WTC11 (cell line): ENCODE measurements at places on chromosomes 13 and 19. TPM values are rescaled to one million over a fixed set of nuclear protein-coding genes. Genes with fewer than 3 reads are reported as not detected.
A peak's percentile ranks its signal among the peaks of the same experiment; 100 is the strongest.

The NALCN gene
- total RNA-seq, result 0.11 to 0.34 TPM (median 0.33 TPM) in 3 replicates

The STOML3 gene
- total RNA-seq, result not detected in 3 replicates

GRCh38 chr19:28475525-28475924 lies 737.4 kb downstream of the UQCRFS1 start:
- peaks cover 14% of the 10 kb centered on the region for H3K4me1 ChIP-seq
- no peaks in the 10 kb centered on the region for H3K27me3 ChIP-seq
- DNase-seq, result no peak

DNA sequence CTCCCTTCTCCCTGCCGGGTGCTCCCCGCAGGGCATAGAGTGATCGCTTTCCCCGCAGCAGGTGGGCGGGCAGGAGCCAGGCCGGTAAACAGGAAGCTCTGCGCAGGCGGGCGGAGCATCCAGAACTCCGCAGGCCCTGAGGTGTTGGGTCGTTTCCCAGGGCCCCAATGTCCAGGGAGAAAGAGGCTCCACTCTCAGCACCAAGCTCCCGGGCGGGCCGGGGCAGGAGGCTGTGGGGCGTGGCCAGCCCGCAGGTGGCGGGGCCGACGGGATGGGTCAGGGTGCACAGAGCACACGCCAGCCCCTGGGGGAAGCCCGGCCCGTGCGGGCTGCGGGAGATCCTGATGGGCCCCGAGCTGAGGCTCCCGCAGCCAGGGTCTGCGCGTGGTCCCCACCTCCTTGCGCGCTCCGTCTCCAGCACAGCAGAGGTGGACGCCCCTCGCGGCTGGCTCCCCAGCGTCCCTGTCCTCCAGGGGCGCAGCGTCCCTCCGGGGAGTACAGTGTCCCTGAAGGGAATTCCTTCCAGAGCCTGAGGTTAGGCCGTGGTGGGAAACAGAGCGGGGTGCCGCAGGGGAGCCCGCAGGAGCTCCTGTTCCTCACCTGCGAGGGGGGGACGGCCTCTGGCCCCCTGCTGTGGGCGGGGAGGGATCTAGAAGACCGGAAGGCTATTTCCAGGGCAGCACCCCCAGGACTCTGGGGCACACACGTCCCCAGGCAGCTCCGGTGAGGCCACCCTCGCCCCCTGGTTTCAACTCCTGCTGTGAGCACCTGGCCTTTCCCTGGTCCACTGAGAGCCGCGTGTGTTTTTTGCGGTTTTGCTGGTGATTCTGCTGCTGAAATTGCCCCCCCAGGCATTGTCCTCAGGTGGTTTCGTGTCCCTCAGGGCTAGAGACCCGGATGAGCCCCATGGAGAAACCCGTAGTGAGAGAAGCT lies 12.2 kb downstream of the PIP5K1C start:
- H3K4me1 ChIP-seq, result peaks cover 20% of the 10 kb centered on the region
- peaks cover 26% of the 10 kb centered on the region for H3K36me3 ChIP-seq
- peak overlapping the region; percentile 87 for H3K27ac ChIP-seq
- DNase-seq, result peak; percentile 65
- peak overlapping the region; percentile 47 for H3K4me3 ChIP-seq
- no peaks in the 10 kb centered on the region for H3K27me3 ChIP-seq

DNA sequence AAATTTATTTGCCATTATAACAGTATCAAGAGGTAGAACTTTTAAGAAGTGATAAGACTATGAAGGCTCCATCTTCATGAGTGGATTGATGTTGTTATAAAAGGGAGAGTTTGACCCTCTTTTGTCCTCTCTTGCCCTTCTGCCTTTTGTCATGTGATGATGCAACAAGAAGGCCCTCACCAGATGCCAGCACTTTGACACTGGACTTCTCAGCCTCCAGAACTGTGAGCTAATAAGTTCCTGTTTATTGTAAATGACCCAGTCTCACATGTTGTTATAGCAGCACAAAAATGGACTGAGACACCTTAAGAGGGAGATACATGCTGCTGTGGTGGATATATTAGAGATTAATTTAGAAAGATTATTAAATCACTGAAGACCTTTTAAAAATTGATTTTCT lies 71.6 kb downstream of the SPRYD7 start:
- 0 out of 2 replicates have a peak, but pooled peaks cover 5% of the 10 kb centered on the region for H3K36me3 ChIP-seq
- no peaks in the 10 kb centered on the region for H3K4me1 ChIP-seq

GRCh38 chr19:49689133-49690078 lies at the start of gene ADM5:
Gene ADM5, plus strand, starts transcription at chr19:49689594. Its CDS starts 244 bp downstream, at chr19:49689838.
- H3K27ac ChIP-seq, result peak within 1 kb of the TSS; percentile 96
- H3K4me3 ChIP-seq, result peak within 1 kb of the TSS; percentile 93
- H3K4me1 ChIP-seq, result peaks cover 45% of the 10 kb centered on the region

DNA sequence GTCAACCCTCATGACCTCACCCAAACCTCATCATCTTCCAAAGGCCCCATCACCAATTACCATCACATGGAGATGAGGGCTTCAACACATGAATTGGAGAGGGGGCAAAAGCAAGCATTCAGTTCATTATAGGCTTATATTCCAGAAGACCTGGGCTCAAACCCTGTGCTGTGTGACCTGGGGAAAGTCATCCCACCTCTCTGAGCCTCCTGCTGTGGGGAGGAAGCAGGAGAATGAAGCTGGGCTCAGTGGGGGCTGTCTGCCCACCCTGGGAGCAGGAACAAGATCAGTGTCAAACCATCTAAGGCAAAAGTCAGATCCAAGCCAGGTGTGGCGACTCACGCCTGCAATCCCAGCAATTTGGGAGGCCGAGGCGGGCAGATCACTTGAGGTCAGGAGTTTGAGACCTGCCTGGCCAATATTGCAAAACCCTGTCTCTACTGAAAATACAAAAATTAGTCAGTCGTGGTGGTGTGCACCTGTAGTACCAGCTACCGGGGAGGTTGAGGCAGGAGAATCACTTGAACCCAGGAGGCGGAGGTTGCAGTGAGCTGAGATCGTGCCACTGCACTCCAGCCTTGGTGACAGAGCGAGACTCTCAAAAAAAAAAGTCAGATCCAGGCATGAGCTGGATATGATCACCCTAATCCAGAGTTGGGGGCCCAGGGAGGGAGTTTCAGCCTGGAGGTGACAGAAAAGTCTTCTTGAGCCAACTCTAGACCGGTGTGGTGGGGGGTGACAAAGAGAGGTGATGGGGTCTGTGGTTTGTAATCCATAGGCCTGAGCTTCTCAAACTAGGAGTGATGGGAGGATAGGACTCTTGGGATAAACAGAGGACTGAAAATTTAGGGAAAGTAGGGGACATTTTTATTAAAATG lies 1.6 kb upstream of the TPM4 start:
- peak overlapping the region; percentile 85 for H3K4me3 ChIP-seq
- H3K27me3 ChIP-seq, result no peaks in the 10 kb centered on the region
- peaks cover 5% of the 10 kb centered on the region; the same call in 1 of the 2 replicates for H3K36me3 ChIP-seq
- no peak for DNase-seq
- peak overlapping the region; percentile 69 for H3K27ac ChIP-seq

GRCh38 chr13:27035892-27036235 lies 135.7 kb downstream of the USP12 start:
- H3K27ac ChIP-seq, result no peak overlapping the region
- peak overlapping the region; percentile 77 for H3K4me3 ChIP-seq
- peaks cover 6% of the 10 kb centered on the region for H3K27me3 ChIP-seq
- no peak for DNase-seq
- H3K4me1 ChIP-seq, result peaks cover 38% of the 10 kb centered on the region

- no peaks in the 10 kb centered on the region; the same call in 1 of the 2 replicates for H3K27me3 ChIP-seq
- H3K36me3 ChIP-seq, result peaks cover 7% of the 10 kb centered on the region; the same call in 1 of the 2 replicates
- DNase-seq, result no peak
- H3K4me3 ChIP-seq, result no peak overlapping the region
- H3K27ac ChIP-seq, result no peak overlapping the region
These were observed 975.5 kb downstream of the OLFM4 start for GRCh38 chr13:54004026-54004699.

DNA sequence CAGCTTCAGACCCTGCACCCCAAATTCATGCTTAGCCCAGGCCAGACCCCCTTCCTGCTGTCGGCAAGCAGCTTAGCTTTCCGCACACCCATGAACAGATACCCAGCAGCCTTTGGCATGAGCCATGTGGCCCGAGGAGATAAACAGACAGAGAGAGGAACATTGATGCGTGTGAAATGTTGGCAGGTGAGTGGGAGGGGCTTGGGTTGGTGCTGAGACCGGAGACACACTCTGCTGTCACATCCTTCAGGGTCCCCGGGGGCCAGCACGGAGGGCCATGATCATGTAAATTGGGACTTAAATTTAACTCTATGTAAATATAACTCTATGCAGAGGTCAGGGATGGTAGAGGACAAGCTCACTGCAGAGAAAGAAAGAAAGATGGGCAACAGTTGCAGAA lies 1.5 kb downstream of the CD22 start:
- no peaks in the 10 kb centered on the region for H3K36me3 ChIP-seq
- no peaks in the 10 kb centered on the region; the same call in 1 of the 2 replicates for H3K27me3 ChIP-seq
- H3K4me1 ChIP-seq, result peaks cover 13% of the 10 kb centered on the region
- no peak overlapping the region for H3K4me3 ChIP-seq
- no peak for DNase-seq

- peaks cover 6% of the 10 kb centered on the region for H3K36me3 ChIP-seq
- no peak overlapping the region for H3K27ac ChIP-seq
- H3K4me1 ChIP-seq, result peaks cover 24% of the 10 kb centered on the region
- no peak overlapping the region for H3K4me3 ChIP-seq
- no peaks in the 10 kb centered on the region for H3K27me3 ChIP-seq
These were observed 127.6 kb downstream of the COG6 start for GRCh38 chr13:39783051-39783450.

GRCh38 chr19:33712268-33712667 lies 84.4 kb upstream of the KCTD15 start:
- peaks cover 46% of the 10 kb centered on the region for H3K4me1 ChIP-seq
- no peak overlapping the region; the same call in 1 of the 2 replicates for H3K27ac ChIP-seq
- peaks cover 4% of the 10 kb centered on the region for H3K36me3 ChIP-seq
- H3K4me3 ChIP-seq, result no peak overlapping the region

DNA sequence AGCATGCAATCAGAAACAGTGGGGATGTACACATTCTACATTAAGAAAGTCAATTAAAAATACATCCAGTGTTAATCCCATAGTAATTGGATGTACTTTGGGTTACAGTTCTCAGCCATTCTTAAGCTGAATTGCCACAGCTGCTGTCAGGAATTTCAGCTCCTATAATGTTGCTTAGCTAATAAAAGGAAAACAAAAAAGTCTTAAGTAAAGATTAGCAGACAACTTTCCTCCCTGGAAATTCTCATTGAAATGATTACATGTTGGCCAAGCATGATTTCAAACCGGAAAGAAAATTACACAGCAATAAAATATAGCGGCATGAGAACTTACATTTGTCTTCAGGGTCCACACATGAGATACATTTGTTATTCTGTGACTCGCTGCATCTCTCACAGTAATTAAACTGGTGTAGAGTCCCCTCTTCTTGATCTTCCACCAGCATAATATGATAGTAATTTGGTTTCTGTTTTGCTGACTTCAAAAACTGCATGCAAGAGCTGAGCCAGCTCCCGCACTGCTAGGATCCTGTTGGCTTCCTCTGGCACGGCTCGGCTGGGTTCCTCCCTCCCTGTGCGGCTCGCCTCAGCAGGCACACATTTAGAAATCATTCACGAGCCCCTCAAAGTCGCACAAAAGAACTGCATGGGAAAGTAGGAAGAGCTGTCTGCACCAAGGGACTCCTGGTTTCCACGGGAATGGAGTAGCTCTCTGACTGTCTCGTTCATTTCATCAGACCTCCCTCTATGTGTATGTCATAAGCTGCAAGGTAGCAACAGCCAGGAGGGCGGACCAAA lies at the start of gene HTR2A:
Gene HTR2A (minus strand): TSS at position 713 of the 797 bp plus-strand sequence. CDS start 1,147 bp downstream, outside the sequence.
- H3K4me3 ChIP-seq, result no peak within 1 kb of the TSS
- H3K27me3 ChIP-seq, result peaks cover 9% of the 10 kb centered on the region
- no peak for DNase-seq
- no peaks in the 10 kb centered on the region for H3K36me3 ChIP-seq

DNA sequence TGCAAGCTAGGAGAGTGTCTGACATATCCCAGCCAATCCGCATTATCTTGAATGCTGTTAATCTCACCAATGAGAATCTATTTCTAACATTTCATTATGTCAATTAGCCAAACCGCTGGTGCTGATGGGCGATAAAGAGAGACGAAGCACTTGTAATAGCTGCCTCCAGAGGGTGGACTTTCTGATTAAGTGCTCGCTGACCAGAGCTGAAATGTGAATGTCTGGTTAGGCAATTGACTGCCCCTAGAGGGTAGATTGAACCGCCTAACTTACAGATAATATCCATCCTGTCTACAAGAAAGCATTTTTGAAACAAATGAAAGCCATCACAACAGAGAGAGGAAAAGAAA lies 552 bp upstream of the GRWD1 start:
- H3K36me3 ChIP-seq, result peaks cover 31% of the 10 kb centered on the region
- peaks cover 18% of the 10 kb centered on the region for H3K4me1 ChIP-seq
- peaks cover 19% of the 10 kb centered on the region for H3K27me3 ChIP-seq
- no peak for DNase-seq
- H3K27ac ChIP-seq, result peak overlapping the region; percentile 99
- H3K4me3 ChIP-seq, result peak overlapping the region; percentile 93
